ENCODE measurements at places on chromosomes 3 and 15. TPM values are rescaled to one million over a fixed set of nuclear protein-coding genes. Genes with fewer than 3 reads are reported as not detected.
A peak's percentile ranks its signal among the peaks of the same experiment; 100 is the strongest.

DNA sequence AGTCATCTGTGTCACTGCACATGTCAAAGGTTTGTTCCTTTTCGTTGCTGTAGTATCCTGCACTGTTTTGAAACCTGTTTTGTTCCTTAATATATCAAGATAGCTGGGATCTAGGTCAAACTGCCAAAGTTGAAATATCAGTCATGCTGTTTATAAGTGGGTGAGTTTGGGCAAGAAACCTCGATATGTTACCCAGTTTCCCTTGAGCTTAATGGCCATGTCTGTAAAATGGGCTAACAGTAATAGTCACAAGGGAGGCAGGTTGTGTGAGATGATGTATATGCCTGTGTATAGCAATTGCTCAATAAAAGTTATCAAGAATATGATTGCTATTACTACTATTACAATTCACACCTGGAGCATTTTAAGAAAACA is 57.1 kb downstream of the BHLHE40 start:
- H3K27me3 ChIP-seq, result no peaks in the 10 kb centered on the region
- H3K4me3 ChIP-seq, result no peak overlapping the region
- peak overlapping the region; percentile 42 for H3K27ac ChIP-seq
- peaks cover 32% of the 10 kb centered on the region for H3K4me1 ChIP-seq
- no peak for DNase-seq

The CYP1A2 gene
- not detected for total RNA-seq

The TRIM42 gene
- not detected for total RNA-seq

The HYAL3 gene
- 7.3 TPM for total RNA-seq

DNA sequence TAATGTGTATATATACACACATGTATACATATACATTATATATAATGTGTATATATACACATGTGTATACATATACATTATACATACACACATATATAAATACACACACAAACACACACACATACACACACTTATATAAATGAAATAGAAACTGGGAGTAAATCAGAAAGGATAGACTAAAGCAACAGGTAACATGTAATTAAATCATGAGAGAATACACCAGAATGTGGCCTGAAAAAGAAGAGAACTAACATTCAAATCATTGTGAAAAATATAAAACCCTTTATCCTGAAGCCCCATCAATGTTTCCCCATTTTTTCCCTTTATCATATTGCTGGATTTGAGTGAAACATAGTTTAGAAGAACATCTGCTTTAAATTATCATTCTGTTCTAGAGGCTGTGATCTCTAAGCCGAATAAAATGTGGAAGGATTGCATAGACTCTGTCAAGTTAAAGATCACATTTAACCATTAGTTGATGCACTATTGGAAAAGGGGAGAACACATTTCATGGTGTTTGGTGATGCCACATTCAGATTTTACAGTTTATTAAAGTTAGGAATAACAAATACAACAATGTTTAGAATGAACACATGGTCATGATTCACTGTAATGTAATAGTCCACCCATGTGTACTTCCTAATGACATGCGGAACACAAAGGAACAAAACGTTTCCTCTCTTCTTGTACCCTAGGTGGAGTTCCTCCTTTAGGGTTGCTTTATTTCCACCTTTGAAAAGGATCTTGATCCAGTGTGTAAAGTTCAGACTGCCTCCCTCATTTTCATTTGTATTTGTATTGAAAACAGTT is 12.5 kb upstream of the THRB start:
- H3K27me3 ChIP-seq, result no peaks in the 10 kb centered on the region
- DNase-seq, result no peak
- no peaks in the 10 kb centered on the region for H3K4me1 ChIP-seq
- no peak overlapping the region for H3K4me3 ChIP-seq

GRCh38 chr15:22951381-22952280 is 28.5 kb downstream of the CYFIP1 start:
- H3K27me3 ChIP-seq, result peaks cover 4% of the 10 kb centered on the region
- no peak overlapping the region for H3K4me3 ChIP-seq
- H3K36me3 ChIP-seq, result no peaks in the 10 kb centered on the region
- H3K4me1 ChIP-seq, result peaks cover 10% of the 10 kb centered on the region
- no peak for DNase-seq

DNA sequence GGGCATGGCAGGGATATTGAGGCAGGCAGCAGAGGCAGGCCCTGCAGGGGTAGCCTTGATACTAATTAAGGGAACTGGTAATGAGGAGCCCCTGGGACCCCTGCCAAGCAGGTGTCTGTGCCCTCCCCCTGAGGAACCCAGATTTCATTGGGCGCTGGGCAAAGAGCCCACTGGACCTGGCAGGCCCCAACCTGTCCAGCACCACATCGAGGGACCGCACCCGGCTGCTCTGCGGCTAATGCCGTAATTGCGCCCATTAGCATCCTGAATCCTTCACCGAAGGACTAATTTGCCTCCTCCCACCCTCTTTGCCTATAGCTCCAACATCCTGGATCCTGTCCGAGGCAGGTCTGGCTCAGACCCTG is 13.7 kb upstream of the SEMA3B start:
- H3K36me3 ChIP-seq, result peaks cover 39% of the 10 kb centered on the region
- H3K4me1 ChIP-seq, result peaks cover 11% of the 10 kb centered on the region
- H3K4me3 ChIP-seq, result no peak overlapping the region

DNA sequence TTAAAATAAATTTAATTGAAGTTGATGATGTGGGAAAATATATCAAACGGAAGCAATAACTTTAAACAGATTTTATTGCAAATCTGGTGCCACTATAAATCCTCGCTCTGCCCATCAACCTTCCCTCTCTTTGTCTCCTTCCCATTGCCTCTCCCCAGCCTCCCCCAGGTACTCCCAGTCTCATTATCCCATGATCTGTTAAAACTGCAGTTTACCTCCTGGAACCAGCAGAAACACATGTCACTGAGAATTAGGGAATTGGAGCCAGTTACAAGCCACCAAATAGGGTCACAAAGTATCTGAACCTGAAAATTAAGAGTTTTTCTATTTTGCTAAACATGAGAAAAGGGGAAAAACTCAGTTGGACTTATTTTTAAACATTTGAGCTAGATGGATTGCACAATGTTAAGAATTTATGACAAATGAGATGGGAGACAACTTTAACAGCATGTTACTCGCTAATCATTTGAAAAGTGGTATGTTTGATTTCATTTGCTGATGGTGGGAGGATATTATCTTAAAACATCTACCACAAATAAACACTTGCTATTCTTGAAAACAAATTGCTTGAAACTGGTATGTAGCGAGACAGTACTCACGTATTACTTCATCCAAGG is 2.4 kb downstream of the PLCH1 start:
- H3K4me3 ChIP-seq, result peak overlapping the region; percentile 4
- H3K4me1 ChIP-seq, result peaks cover 20% of the 10 kb centered on the region
- peaks cover 65% of the 10 kb centered on the region for H3K27me3 ChIP-seq
- H3K27ac ChIP-seq, result no peak overlapping the region
- no peak for DNase-seq

The LTK gene
- not detected for total RNA-seq

The SH3GL3 gene
- total RNA-seq, result not detected

- no peak overlapping the region for H3K4me3 ChIP-seq
- H3K27me3 ChIP-seq, result peaks cover 17% of the 10 kb centered on the region
- no peak for DNase-seq
- H3K27ac ChIP-seq, result no peak overlapping the region
- H3K36me3 ChIP-seq, result no peaks in the 10 kb centered on the region
Measured at GRCh38 chr3:15339786-15340215, 7.4 kb upstream of the SH3BP5 start.

DNA sequence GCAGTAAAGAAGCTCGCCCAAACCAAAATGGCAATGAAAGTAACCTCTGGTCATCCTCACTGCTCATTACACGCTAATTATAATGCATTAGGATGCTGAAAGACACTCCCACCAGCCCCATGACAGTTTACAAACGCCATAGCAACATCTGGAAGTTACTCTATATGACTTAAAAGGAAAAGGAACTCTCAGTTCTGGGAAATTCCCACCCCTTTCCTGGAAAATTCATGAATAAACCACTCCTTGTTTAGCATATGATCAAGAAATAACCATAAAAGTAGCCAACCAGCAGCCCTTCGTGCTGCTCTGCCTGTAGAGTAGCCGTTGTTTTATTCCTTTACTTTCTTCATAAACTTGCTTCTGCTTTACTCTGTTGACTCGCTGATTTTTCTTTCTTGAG is 164.6 kb downstream of the SMAD6 start:
- H3K4me1 ChIP-seq, result peaks cover 8% of the 10 kb centered on the region
- no peak overlapping the region for H3K4me3 ChIP-seq
- no peaks in the 10 kb centered on the region for H3K36me3 ChIP-seq
- DNase-seq, result no peak

The GOLGA8O gene
- 2.2 TPM for total RNA-seq

The GNAT1 gene
- total RNA-seq, result not detected

The DPH6 gene
- total RNA-seq, result 15.2 TPM

DNA sequence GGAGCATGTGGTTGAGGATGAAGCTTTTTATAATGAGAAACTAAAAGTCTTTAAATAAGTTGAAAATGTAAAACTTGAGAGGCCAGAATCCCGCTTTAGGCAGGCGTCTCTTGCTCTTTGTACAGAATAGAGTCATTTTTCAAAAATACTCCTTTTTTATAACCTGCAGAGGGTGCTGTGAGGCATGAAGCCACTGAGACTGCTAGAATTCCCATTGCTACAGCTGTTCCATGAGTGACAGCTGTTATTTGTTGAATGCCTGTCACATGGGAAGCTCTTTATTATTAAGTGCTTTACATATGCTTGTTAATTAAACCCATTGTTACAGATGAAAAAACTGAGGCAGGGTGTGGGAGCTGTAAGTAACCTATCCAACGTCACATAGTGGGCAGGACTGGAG is 18.5 kb downstream of the MINAR1 start:
- DNase-seq, result peak; percentile 32
- peaks cover 4% of the 10 kb centered on the region for H3K27me3 ChIP-seq
- no peaks in the 10 kb centered on the region for H3K36me3 ChIP-seq

The PARP14 gene
- 65.6 TPM for total RNA-seq

GRCh38 chr3:46662771-46663551 is 30.5 kb downstream of the ALS2CL start:
- no peaks in the 10 kb centered on the region for H3K27me3 ChIP-seq
- no peak for DNase-seq
- H3K4me3 ChIP-seq, result no peak overlapping the region
- no peak overlapping the region for H3K27ac ChIP-seq
- H3K4me1 ChIP-seq, result no peaks in the 10 kb centered on the region

The ZNF662 gene
- total RNA-seq, result 0.12 TPM

The FANCD2OS gene
- not detected for total RNA-seq

- H3K27ac ChIP-seq, result peak overlapping the region; percentile 17
- peaks cover 40% of the 10 kb centered on the region for H3K4me1 ChIP-seq
- DNase-seq, result no peak
Measured at GRCh38 chr3:66463054-66463631, 37.7 kb downstream of the LRIG1 start.

- no peak overlapping the region for H3K4me3 ChIP-seq
- H3K36me3 ChIP-seq, result no peaks in the 10 kb centered on the region
- H3K27ac ChIP-seq, result no peak overlapping the region
- peaks cover 28% of the 10 kb centered on the region for H3K27me3 ChIP-seq
- H3K4me1 ChIP-seq, result peaks cover 7% of the 10 kb centered on the region
Measured at GRCh38 chr15:65411465-65412071, 11.2 kb downstream of the IGDCC4 start.

DNA sequence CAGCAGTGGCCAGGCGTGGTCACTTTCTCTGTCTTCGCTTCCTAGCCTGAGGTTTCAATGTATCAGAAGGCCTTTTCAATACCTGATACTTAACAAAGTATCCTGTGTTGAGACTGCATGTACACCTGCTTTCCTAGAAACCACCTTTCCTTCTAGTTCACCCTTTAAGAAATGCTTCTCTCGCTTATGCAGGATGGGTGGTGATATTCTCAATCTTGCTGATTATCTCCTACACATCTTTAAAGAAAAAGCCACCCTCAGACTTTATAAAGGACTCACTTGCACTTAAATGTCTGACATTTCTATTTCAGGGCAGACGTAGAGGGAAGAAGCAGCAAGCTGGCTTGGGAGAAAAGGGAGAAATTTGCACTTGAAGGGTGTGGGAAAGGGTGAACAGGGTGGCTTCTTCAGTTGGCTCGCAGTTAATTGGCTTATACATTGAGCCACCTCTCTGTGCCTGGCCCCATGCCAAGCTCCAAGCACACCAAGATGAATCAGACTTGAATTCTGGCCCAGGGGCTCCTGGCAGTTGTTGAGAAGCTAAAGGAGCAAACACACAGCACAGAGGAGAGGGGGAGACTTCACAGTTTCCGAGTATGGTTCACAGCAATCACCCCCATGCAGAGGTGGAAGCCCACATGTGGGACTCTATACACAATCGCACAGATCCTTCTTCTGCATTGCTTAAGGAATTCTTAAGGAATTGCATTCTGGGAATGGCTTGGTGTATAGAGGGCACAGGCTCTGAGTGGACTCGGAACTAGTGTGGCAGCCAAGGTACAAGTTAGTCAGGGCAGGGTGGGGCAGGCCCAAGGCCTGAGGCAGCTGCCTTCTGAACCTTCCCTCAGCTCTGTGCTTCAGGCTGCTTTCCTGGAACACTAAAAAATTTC is 1.3 kb downstream of the ARL6IP5 start:
- no peaks in the 10 kb centered on the region for H3K27me3 ChIP-seq
- H3K4me3 ChIP-seq, result peak overlapping the region; percentile 96
- peak; percentile 81 for DNase-seq
- peaks cover 57% of the 10 kb centered on the region for H3K4me1 ChIP-seq
- H3K36me3 ChIP-seq, result peaks cover 40% of the 10 kb centered on the region

- peaks cover 47% of the 10 kb centered on the region for H3K27me3 ChIP-seq
- H3K36me3 ChIP-seq, result no peaks in the 10 kb centered on the region
Measured at GRCh38 chr15:94131875-94132274, 99.5 kb upstream of the MCTP2 start.

- no peak overlapping the region for H3K27ac ChIP-seq
- peaks cover 1% of the 10 kb centered on the region for H3K27me3 ChIP-seq
- DNase-seq, result no peak
Measured at GRCh38 chr3:69527498-69527897, 141.6 kb upstream of the FRMD4B start.

The SGO1 gene
- 20.0 TPM for total RNA-seq

The ROBO2 gene
- not detected for total RNA-seq

- H3K4me3 ChIP-seq, result no peak overlapping the region
Measured at GRCh38 chr15:82393671-82394070, 35.9 kb upstream of the GOLGA6L9 start.

GRCh38 chr3:141795276-141795675 is 32.1 kb downstream of the GRK7 start:
- peak overlapping the region; percentile 52 for H3K27ac ChIP-seq
- DNase-seq, result no peak
- H3K4me3 ChIP-seq, result peak overlapping the region; percentile 9
- no peaks in the 10 kb centered on the region for H3K36me3 ChIP-seq
- H3K4me1 ChIP-seq, result peaks cover 44% of the 10 kb centered on the region
- no peaks in the 10 kb centered on the region for H3K27me3 ChIP-seq

The SLC6A20 gene
- total RNA-seq, result not detected

- H3K4me1 ChIP-seq, result no peaks in the 10 kb centered on the region
- no peak within 1 kb of the TSS for H3K4me3 ChIP-seq
- no peaks in the 10 kb centered on the region for H3K36me3 ChIP-seq
- H3K27ac ChIP-seq, result no peak within 1 kb of the TSS
- H3K27me3 ChIP-seq, result peaks cover 8% of the 10 kb centered on the region
Measured at GRCh38 chr15:81373775-81374395, at the start of gene TMC3. Gene TMC3, minus strand, starts transcription at chr15:81374213. Its CDS starts 136 bp downstream, at chr15:81374077.

DNA sequence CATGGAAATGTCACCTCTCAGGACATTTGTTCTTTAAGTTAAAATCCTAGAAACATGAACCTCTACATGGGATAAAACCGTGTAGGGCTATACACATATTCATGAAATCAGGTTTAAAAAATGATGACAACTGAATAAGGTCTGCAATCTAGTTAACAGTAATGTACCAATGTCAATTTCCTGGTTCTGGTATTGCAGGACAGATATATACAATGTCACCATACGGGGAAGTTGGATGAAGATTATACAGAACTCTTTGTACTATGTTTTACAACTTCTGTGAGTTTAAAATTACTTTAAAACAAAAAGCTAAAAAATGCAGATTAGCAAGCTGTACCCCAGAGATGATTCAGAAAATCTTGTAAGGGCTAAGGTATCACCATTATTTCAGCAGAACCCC is 6.7 kb downstream of the CNTN3 start:
- no peak overlapping the region for H3K4me3 ChIP-seq
- no peaks in the 10 kb centered on the region for H3K36me3 ChIP-seq
- peaks cover 3% of the 10 kb centered on the region for H3K27me3 ChIP-seq
- no peak for DNase-seq

The ACP3 gene
- not detected for total RNA-seq
